Activated naive CD8-positive, alpha-beta T cell treated with anti-CD3 and anti-CD28 coated beads for 36 hours (primary cell): ENCODE measurements at places on chromosomes 7 and 10. TPM values are rescaled to one million over a fixed set of nuclear protein-coding genes. Genes with fewer than 3 reads are reported as not detected.
A peak's percentile ranks its signal among the peaks of the same experiment; 100 is the strongest.

GRCh38 chr7:116924741-116925140 lies 28.6 kb upstream of the ST7 start:
- no peak overlapping the region for H3K27ac ChIP-seq
- H3K36me3 ChIP-seq, result peaks cover 11% of the 10 kb centered on the region
- no peak overlapping the region for H3K4me3 ChIP-seq
- no peak for DNase-seq
- H3K4me1 ChIP-seq, result no peaks in the 10 kb centered on the region

GRCh38 chr7:25624833-25625232 lies 396.5 kb upstream of the NPVF start:
- H3K4me1 ChIP-seq, result peaks cover 18% of the 10 kb centered on the region
- DNase-seq, result no peak
- H3K4me3 ChIP-seq, result no peak overlapping the region
- no peak overlapping the region for H3K27ac ChIP-seq
- no peaks in the 10 kb centered on the region for H3K27me3 ChIP-seq

DNA sequence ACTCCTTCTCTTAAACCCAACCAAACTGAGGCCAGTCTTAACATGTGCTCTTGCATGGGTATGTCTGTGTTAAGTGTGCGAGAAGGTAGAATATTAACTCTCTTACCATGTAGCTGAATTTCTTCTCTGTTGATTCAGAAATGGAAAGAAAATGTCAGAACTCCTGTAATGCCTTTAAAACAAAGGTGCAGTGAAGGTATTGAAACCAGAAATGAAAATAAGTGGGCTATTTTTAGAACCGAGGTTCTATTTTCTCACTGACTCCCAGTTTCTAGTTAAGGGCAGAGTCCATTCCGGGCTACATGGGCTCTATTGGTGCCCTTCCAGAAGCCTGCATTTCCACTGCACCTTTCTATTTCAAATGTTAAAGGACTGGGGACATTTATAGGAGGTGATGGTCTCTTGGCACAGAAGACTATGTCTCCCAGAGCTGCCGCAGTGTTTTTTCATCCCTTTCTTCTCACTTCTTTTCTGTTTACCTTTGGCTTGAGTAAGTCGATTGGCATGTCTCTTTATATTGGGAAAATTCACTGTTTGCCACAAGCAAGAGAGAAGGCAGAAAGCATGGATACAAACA lies 174.9 kb downstream of the LRMDA start:
- no peak overlapping the region for H3K27ac ChIP-seq
- no peak overlapping the region for H3K4me3 ChIP-seq
- H3K27me3 ChIP-seq, result peaks cover 14% of the 10 kb centered on the region
- H3K4me1 ChIP-seq, result no peaks in the 10 kb centered on the region

ZNF853 gene
- 2.2 TPM for total RNA-seq

- peaks cover 7% of the 10 kb centered on the region for H3K27me3 ChIP-seq
- no peak overlapping the region for H3K27ac ChIP-seq
- H3K4me3 ChIP-seq, result no peak overlapping the region
- no peaks in the 10 kb centered on the region for H3K4me1 ChIP-seq
- H3K36me3 ChIP-seq, result no peaks in the 10 kb centered on the region
- no peak for DNase-seq
Measured at GRCh38 chr10:3062502-3063186, 4.7 kb upstream of the PFKP start.

DNA sequence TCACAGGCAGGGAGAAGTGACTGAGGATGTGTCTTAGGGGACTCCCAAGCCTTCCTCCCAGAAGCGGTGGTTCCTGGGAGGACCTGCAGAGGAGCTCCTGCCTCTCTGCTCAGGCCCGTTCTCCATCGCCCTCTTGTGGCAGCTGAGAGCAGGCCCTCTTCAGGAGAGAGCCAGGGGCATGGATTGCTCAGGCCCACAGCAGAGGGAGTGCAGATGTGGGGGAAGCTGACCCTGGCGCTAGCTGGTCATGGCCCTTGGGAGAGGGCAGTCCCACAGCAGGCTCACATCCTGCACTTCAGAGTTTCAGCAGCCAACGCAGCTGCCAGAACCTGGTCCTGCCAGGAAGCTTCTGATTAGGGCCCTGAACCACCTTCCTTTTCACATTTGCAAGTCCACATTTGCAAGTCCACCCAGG lies 94.8 kb upstream of the TARP start:
- H3K27me3 ChIP-seq, result no peaks in the 10 kb centered on the region
- H3K4me1 ChIP-seq, result peaks cover 54% of the 10 kb centered on the region
- peak overlapping the region; percentile 77 for H3K27ac ChIP-seq
- peak; percentile 83 for DNase-seq
- H3K4me3 ChIP-seq, result peak overlapping the region; percentile 46

DNA sequence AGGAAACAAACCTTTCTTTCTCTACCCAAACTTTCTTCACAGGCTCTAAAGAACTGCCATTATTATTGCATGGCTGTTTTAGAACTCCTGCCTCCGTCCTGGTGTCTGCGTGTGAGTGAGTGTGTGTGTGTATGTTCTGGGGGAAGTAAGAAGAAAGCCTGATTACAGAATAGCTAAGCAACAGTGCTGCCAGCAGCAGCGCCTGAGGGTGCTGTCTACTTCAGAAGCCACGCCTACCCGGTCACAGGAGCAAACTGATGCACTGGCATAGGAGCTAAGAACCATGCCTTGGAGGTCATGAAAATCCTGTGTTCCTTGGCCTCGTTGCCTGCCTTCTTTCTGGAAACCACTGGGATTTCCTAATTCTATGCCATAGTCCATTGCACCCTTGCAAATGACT lies 25.2 kb downstream of the LIPK start:
- peaks cover 5% of the 10 kb centered on the region for H3K27me3 ChIP-seq
- DNase-seq, result no peak
- no peak overlapping the region for H3K4me3 ChIP-seq
- no peaks in the 10 kb centered on the region for H3K4me1 ChIP-seq

DNA sequence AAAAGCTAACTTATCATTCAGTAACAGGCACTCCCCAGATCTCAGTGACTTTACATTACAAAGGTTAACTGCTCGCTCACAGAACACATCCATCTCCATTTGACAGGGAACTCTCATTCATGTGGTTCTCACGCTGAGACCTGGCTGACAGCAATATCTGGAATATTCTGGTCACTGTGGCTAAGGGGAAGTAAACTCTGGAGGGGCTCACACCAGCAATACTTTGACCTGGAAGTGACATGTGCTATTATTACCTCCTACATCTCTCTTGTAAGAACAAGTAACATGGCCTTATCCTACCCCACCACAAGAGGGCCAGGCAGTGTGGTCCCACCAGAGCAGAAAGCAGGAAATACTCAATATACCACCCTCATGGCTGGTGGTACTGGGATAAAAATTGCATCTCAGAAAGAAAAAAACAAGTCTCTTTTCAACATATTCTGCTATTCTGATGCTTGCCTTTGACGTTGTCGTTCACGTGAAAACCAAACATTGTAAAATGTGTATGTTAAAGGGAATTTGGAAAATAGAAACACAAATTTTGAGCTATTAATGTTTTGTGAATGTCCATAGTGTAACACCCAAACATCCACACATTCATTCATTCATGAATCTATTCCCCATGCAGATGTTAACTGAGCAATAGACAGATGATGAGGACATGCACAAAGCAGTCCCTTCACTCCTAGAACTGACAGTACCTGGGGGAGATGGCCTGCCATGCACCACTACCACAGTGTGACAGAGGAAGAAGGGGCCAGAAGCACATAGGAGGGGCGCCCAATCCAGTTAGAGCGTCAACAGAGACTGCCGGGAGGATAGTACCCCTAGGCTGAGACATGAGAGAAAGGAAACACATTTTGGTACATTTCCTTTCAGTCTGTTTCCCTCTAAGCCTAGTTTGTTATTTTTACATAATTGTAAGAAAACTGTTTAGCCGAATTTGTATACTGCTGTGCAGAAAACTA lies 166.0 kb upstream of the SP4 start:
- peak overlapping the region; percentile 54 for H3K27ac ChIP-seq
- no peaks in the 10 kb centered on the region for H3K36me3 ChIP-seq
- DNase-seq, result peak; percentile 51
- peaks cover 8% of the 10 kb centered on the region for H3K27me3 ChIP-seq
- peaks cover 14% of the 10 kb centered on the region for H3K4me1 ChIP-seq

DNA sequence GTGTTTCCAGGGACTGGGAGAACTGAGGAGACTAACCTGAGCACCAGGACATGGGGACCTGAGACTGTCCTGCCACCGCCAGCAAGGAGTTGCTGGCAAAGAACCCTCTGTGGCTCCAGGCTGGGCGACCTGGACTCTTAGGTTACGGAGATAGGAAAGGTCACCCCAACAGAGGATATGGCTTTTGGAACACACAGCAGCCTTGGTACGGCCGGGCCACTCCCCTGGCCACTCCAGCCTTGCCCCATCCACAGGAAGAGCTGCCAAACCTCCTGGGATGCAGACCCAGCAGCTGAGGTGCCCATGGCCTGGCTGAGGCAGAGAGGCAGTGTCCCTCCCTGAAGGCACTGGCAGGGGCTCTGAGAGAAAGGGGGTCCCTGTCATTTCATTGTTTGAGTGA lies 137.8 kb downstream of the OAT start:
- no peak overlapping the region for H3K4me3 ChIP-seq
- H3K27ac ChIP-seq, result no peak overlapping the region
- H3K36me3 ChIP-seq, result no peaks in the 10 kb centered on the region
- no peak for DNase-seq

DNA sequence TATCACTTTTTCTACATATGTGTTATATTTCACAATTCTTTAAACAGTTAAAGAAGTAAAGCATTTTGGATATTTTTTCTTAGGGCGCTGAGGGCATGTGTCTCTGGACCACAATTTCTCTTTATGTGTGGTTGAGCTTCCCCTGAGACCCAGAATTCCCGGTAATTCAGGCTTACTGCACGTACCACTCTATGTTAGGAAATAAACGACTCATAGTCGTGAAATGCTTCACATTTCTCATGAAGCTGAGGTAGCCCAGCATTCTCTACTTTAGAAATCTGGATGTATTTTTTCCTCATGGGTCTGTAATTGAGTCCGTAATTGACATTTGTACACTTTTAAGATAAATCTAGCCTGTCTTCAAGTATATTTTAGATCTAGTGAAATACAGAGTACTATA lies 170.6 kb downstream of the FZD1 start:
- no peaks in the 10 kb centered on the region for H3K36me3 ChIP-seq
- H3K4me3 ChIP-seq, result no peak overlapping the region
- H3K4me1 ChIP-seq, result no peaks in the 10 kb centered on the region
- H3K27me3 ChIP-seq, result no peaks in the 10 kb centered on the region
- no peak for DNase-seq
- no peak overlapping the region for H3K27ac ChIP-seq

DNA sequence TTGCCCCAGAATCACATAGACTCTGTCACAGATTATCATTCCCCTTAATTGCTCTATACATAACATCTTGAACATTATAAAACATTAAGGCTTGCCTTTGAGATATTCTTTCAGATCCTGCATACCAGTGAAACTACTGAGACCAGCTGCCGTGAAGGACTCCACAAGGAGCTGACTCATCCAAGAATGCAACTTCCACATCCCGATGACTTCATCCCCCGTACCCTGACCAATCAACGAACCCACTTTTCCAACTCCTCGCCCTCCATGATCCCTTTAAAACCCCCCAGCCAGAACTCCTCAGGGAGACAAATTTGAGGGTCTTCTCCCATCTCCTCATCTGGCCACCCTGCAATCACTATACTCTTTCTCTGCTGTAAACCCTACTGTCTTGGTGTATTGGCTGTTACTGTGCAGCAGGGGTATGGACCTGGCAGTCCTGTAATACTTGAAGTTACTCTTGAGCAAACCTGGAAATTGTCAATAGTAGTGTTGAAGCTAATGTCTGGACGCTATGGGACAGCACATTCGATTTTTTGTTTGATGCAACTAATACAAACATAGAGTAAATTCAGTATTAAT lies 49.8 kb downstream of the HTR5A start:
- H3K4me3 ChIP-seq, result no peak overlapping the region
- no peak for DNase-seq
- H3K36me3 ChIP-seq, result no peaks in the 10 kb centered on the region
- H3K27ac ChIP-seq, result peak overlapping the region; percentile 42
- peaks cover 17% of the 10 kb centered on the region for H3K27me3 ChIP-seq

WAPL gene
- 51.7 TPM for total RNA-seq

GRCh38 chr7:14228341-14228740 lies 238.9 kb upstream of the ETV1 start:
- H3K27me3 ChIP-seq, result no peaks in the 10 kb centered on the region
- DNase-seq, result no peak
- H3K36me3 ChIP-seq, result no peaks in the 10 kb centered on the region
